ENCODE measurements at places on chromosomes 3 and 15.

DNA sequence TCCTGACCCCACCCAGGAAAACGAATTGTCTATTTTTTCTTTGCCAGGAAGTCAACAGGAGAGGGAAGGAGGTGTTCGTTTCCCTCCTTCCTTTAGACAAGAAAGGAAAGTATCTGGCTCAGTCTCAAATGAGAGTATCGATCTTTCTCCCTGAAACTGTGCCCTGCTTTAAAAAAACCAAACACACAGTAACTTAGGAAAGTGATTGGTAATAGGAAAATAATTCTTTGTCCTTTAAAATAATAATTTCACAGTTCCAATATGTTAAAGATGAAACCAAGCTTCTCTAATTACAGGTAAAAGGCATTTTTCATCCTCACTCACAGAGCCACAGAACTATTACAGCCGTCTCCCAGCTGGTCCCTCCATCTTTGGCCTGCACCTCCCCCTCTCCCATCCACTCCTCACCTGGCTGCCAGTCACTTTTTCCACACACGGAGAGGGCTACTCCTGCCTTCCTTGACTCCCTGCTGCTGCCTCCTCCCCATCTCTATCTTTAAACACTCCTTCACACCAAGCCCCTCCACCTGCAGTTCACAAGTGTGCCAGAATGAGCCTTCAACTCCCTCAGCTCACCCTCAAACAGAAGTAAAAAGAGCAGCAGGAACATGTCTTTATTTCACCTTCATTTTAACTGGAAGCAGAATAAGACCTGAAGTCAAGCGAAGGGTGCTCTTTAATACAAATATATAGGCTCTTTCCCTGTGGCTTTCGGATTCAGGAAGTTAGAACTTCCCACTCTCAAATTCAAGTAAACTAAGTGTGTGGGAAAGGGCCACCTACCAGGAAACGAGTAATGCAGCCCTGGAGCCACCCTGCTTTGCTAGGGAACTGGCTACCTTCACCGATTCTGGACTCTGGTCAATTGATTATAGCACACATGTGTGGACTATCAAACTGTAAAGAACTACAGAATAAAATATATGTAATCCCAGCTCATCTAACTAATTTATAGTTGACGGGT, 116.4 kb downstream of the SENP2 start:
- DNase-seq, result no peak

DNA sequence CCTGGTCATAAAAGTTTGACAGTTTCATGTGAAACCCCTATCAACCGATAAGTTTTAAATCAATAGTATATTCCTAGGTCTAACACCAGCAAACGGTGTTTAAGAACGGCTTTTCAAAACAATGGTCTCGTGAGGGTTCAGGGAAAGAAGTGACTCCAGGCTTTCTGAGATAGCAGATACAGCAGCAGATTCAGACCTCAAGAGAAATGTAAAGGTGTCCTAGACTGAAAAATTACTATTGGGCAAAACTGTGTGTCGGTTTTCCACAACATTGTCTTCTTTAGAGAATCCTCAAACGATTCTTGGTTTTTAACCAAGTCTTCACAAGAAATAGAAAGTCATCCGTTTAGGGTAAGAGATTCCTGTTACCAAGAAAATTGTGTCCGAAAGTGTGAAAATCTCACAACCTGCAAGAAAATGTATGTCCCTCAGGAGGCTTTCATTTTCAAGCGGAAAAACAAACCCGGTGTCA, 1.2 kb downstream of the SETD2 start:
- no peak for DNase-seq

DNA sequence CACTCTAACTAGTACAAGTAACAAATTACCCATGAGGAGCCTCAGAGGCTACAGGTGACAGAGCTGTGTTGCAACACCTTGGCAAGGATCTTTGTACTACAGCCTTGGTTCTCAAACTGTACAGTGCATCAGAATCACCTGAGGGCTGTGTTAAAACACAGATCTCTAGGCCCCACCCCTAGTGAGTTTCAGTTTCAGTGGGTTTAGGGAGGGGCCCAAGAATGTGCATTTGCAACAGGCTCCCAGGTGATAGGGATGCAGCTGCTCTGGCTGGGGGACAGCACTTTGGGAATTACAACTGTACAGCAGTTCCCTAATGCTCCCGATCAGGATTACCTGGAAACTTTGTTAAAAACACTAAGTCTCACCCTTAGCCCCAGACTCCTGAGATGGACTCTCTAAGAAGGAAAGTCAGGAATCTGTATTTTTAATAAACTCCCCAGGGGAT, 66.1 kb upstream of the NR2F2 start:
- DNase-seq, result no peak

DNA sequence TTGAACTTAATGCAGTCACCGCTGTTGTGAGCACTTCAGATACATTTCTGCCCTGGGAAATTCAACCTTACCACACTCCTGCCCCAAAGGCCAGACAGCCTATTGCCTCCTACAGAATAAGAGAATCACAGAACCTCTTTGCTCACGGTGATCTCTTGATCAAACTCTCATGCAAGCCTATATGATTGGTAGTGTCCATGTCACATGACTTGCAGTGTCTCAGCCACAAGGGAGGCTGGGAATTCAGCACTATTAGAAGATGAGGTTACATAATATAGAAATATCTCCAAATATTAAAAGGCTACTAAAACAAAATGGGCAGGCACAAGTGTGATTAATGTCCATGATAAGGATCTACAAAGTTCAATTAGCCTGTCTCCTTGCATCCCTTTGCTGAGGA, 3.8 kb upstream of the PCOLCE2 start:
- DNase-seq, result no peak

DNA sequence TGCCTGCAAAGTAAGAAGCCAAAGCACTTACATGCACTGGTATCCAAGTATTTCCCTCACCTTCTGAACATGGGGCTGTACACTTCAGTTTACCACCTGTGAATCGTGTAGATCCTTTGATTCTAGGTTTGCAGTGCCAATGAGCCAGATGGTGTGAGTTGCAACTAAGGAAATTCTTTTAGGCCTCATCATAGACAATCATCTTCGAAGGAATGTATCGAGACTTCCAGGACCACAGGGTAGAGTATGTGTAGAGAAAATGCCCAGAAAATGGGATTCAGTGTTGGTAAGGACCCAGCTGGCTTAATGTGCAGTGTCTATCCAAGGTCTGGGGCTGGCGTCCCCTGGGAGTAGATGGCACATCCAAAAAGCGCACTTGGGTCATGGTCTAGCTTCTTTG, 323.2 kb upstream of the TPM1 start:
- DNase-seq, result no peak

GRCh38 chr3:20527368-20527767, 341.4 kb upstream of the SGO1 start:
- DNase-seq, result no peak

DNA sequence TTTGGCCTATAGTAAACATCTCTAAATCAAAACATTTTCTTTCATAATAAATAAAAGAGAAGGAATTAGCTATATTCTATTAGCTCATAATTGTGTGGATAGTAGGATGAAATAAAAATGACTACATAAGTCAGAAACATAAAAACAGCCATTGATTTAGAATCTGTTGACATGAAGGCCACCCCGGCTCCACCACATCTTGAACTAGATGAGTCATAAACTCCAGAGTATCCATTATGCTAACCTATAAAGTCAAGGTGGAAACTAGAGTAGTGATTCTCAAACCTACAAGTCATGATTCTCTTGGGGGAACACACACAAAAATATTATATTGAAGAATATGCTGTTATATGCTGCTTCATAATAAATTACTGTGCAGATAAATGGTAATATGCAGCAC, 831.0 kb downstream of the TUSC7 start:
- no peak for DNase-seq

Measured in NCI-H1930 (cell line).